Thymus (tissue), 14 donors: ENCODE measurements at places on chromosomes 5 and 9. TPM values are rescaled to one million over a fixed set of nuclear protein-coding genes. Genes with fewer than 3 reads are reported as not detected.

The SLC25A2 gene
- 0.16 TPM for polyA plus RNA-seq

The EPB41L4B gene
- 4.2 TPM for polyA plus RNA-seq

GRCh38 chr5:94103514-94104245 is 362.3 kb upstream of the POU5F2 start:
- DNase-seq = no peak

GRCh38 chr9:84387821-84388220 is 47.3 kb upstream of the SLC28A3 start:
- no peak for DNase-seq
